ENCODE measurements at places on chromosomes 2 and 18. TPM values are rescaled to one million over a fixed set of nuclear protein-coding genes. Genes with fewer than 3 reads are reported as not detected.
A peak's percentile ranks its signal among the peaks of the same experiment; 100 is the strongest.

GRCh38 chr18:58353581-58353980 is 275.3 kb downstream of the ALPK2 start:
- no peak for DNase-seq

DNA sequence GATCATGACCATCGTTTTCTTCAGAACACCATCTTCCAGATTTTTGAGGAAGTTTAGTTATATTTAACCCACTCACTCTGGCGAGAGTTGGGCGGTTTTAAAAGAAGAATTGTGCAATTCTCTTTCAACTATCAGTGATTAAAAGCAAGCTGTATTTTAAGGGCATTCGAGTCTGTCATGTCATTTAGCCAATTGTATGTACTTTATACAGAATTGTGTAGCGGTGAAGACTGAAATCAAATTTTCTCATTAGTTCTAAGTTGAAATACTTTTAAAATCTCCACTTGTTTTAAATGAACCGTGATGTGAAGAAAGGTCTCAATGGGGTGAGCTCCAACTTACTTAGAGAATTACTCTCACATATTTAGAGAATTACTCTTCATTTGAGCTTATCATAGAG is 214.6 kb upstream of the DTNA start:
- DNase-seq: no peak

- DNase-seq: no peak
Measured at GRCh38 chr2:165245081-165245793, 6.0 kb downstream of the SCN2A start.

DNA sequence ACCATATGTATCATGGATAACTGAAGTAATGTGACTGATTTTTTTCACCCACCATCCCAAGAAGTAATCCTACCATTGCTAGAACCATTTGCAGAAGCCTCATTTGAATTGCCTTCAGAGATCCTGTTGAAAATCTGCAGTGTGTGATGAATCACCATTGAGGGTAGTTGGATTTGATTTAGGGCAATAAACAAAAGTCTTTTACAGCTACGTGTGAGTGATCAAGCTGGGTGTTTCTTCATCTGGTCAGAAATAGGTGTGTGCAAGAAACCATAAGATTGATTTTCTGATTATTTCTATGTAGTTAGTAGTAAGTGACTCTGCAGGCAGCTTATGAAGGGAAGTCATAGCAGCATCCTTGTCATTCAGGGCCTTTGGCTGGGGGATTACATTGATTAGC is 159.6 kb downstream of the MGAT5 start:
- no peak for DNase-seq

DNA sequence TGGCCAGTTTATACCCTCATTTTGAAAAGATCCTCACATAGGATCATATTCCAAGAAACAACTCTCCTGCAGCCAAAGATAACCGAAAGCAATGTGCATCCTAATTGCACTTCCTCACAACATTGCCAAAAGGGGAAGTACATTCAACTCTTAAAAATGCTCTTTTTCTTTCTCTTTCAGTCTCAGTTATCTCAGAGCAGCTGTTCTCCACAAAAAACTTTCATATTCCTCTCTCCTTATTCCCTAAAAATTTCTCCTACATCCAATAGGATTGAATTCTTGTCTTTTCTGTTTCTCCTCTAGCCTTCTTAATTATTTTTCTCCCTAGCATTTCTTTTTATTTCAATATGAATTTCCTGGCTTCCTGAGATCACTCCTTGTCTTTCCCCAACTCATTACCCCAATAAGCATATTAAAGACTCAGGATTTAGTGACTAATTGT is 7.4 kb upstream of the VRK2 start:
- no peak for DNase-seq

Gene NHEJ1
- 5.6 TPM for polyA plus RNA-seq

DNA sequence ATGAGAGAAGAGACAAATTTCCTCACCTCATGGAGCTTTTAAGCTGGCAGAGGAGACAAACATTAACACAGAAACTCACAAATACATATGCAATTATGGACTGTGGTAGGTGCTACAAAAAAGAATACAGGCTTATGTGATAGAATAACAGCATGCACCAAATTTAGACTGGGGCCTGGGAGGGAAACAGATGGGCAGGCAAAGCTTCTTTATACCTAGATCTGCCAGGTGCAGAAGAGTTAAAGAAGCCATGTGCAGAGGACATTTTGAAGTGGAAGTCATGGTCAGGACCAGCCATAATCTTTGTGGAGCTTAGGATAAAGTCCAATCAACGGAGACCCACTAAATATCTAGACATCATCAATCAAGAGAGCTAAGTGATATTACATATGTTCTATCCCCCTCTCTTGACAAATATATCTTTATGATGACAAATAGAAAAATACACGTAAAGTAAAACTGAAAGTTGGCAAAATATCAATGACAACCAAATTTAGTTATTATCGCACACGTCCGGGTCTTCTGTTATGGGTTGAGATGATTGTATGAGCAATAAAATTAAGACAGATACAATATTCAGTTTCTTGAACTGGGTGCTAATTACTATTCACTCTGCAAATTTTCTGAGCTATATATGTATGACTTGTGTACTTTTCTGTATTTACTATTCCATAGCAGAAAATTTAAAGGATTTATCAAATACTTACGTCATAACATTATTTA is 44.1 kb downstream of the CD28 start:
- no peak for DNase-seq

Gene SP140
- 0.36 TPM for polyA plus RNA-seq

Gene SLC25A12
- 74.2 TPM for polyA plus RNA-seq

Gene AFG3L2
- 53.3 TPM for polyA plus RNA-seq

GRCh38 chr2:218582076-218582475 is 13.4 kb downstream of the CNOT9 start:
- DNase-seq: no peak

Gene TDRD15
- not detected for polyA plus RNA-seq

- no peak for DNase-seq
Measured at GRCh38 chr18:49167084-49167483, 216.3 kb upstream of the SMAD7 start.

DNA sequence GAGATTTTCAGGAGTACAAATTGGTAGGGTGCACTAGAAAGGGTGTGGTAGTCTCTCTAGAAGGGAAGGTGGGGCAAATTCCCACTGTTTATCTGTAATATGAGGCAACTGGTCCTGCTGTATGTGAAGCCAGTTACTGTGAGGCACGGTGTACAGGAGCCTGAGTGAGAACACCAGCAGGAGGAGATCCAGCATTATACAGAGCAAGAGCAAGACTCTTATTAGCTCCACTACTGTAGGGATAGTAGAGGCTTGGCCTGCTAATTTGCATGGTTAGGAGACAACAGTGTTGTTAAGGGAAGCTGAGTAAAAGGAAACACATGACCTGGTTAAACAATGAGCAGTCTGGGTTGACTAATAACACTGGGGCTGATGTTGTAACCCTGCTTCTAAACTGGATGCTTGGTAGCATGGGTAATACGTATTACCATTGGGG is 76.3 kb upstream of the WDSUB1 start:
- DNase-seq: no peak

GRCh38 chr18:32454593-32454992 is 16.1 kb downstream of the GAREM1 start:
- no peak for DNase-seq

DNA sequence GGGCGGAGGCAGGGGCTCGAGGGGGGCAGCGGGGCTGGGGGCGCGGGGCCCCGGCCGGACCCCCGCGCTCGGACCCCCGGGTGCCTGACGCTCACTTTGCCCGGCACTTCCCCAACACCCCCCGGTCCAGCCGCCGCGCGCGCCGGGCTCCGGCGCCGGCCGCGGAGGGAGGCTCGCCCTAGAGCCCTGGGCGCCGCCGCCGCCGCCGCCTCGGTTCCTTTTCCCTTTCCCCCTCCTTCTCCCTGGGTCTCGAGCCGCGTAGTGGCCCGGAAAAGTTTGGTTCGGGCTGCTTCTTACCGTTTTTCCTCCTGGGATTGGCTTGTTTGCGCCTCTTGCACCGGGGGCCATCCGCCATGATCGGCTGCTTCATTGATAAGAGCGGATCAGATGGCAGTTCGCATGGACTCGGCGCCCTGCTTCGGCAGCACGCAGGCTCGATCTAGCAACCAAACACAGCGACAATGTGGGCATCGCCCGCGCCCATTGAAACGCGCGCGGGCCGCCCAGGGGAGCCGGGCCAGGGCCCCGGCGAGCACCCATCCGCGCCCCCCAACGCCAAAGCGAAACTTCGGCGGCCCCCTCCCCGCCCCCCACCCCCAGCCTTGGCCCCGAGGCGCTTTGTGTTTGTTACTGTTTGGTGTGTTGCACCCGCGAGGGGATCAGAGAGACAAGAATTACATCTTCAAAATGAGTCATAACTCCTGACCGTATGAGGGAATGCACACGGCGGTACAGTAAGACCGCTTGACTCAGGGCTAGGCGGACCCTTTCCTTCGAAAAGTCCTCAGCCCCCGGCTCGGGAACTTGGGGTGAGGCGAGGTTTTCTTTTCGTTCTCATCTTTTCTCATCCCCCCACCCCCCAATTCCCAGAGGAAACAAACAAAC is 2.7 kb downstream of the ZEB2 start:
- peak; percentile 71 for DNase-seq

Gene SFXN5
- 7.6 TPM for polyA plus RNA-seq

DNA sequence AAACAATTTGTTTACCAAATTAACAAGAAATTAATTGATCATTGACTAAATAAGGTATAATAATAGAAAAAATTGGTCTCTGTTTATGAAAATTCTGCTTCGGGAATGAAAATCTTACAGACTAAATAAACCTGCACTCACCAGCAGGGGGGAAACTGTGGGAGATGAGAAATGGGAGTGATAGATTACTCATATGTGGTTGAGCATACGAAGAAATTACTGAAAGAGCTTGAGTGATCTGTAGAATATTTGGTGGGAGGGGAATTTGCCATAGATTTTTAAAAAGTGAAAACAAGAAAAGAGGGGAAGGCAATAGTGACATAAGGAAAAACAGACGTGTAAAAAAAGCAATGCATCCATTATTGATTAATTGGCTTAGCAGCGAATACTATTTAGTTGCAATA is 2.2 kb downstream of the HMSD start:
- no peak for DNase-seq

DNA sequence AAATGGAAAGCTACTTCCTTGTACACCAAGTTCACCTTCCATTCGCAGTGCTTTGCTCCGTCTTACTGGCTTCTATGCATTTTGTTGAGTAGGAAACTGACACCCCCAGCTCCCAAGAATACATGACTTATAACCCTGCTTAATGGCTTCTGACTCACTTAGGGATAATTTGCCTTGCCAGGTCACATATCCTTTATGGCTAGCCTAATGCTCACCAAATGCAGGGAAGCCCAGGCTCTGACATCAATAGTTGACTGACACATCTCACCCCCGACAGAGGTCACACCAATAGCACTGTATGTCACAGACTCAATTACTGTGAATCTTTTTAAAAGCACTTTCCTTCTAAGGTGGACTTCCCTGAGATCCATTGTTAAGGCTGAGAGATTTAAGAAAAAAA is 147.2 kb downstream of the DTNA start:
- no peak for DNase-seq

Gene GALNT13
- polyA plus RNA-seq: 4.6 TPM

- peak; percentile 57 for DNase-seq
Measured at GRCh38 chr2:190627448-190628412, 21.2 kb upstream of the NAB1 start.

GRCh38 chr2:72573232-72573631 is 252.6 kb downstream of the EXOC6B start:
- no peak for DNase-seq

GRCh38 chr2:186848873-186849578 is at the start of gene ZSWIM2:
ZSWIM2 (minus strand) TSS chr2:186849170; CDS start chr2:186849130, 40 bp downstream.
- DNase-seq: peak; percentile 84

Gene TMEM200C
- 1.1 TPM for polyA plus RNA-seq

Gene CD226
- 0.11 TPM for polyA plus RNA-seq

Gene ACADL
- polyA plus RNA-seq: 2.8 TPM

Measured in right cardiac atrium (tissue), 5 donors.